ENCODE measurements at places on chromosomes 7 and 10.

DNA sequence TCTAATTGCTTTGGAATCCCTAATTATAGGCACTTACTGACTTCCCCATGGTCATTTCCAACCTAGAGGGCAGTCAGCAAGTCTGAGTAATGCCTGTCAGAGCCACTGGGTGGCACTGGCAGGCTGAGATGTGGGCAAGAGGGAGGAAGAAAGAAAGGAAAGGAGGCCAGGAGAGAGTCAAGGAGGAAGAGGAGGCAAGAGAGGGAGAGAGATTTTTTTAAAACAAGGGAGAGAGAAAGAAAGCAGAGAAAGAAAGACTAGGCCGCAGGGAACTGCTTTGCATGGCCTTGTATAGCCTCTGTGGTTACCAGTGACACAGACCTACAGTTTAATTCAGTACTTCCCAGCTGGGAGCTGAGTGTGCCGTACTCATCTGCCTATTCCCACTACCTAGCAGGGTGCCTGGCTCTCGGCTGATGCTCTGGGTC, 210.4 kb upstream of the ADO start:
- DNase-seq = peak; percentile 58

DNA sequence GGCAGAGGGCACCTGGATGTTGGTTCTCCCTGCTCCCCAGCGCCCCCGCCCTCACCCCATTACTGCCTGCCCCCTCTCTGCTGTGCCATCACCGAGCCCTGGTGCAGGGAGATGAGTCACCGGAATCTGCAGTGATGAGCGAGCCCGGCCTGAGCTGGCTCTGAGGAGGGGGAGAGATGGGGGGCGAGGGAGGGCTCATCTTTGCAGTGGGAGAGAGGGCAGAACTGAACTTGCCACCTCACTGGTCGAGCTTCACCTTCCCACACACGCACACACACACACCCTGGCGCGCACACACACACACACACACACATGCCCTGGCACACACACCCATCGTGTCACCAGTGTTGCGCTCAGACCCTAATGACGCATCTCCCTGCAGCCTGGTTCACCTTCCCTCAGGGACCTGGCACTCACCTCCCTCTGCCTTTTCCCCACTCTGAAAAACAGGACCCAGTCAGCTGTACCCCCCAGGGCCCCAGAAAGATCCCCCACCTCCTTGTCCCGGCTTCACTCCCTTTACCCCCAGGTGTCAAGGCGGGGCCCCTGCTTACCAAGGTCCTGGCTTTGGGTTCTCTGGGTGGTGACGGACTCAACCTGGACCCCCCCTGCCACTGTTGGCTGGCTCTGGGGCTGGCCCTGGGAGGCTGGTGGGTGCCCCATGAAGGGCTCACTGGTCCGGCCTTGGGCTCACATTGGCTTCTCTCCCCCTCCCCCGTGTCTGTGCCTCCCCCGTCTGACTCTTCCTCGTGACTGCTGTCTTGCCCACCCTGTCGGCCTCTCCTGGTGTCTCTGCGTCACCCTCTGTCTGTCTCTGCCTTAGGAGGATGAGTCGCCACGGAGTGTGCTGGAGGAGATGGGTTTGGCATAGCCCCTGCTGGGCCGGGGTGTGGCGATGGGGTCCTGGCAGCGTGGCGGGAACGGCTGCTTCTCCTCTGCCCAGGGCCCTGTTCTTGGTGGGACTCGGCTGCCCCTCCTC, 5.4 kb downstream of the VGF start:
- no peak for DNase-seq

DNA sequence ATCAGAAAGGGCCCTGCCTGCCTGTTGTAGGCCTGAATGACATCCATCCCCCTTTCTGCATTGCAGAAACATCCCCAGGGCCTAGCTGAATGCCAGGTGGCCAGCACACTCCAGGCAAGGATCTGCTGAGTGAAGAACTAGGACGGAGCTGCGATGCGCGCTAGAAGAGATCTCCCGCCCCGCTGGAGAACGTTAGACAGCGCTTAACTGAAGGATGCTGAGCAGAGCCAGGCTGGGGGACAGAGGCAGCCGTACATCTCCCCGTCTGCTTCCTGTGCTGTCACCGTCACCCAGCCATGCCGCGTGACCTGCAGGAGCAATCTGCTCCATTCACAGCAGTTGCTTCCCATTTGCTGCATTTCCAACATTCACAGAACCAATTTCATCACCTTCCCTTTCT, 73.3 kb downstream of the FAM53B start:
- DNase-seq = no peak

GRCh38 chr7:26376175-26376917, 84.7 kb downstream of the SNX10 start:
- DNase-seq = peak; percentile 31

- no peak for DNase-seq
Measured at GRCh38 chr7:112771166-112771565, 19.0 kb downstream of the TMEM168 start.
